Mononuclear cell (primary cell): ENCODE measurements at places on chromosomes 1 and 21. TPM values are rescaled to one million over a fixed set of nuclear protein-coding genes. Genes with fewer than 3 reads are reported as not detected.

Gene NR0B2
- not detected for total RNA-seq

Gene MECR
- 2.1 TPM for total RNA-seq

Gene SH2D5
- not detected for total RNA-seq

Gene BEND5
- total RNA-seq: 5.1 TPM

Gene PGLYRP3
- total RNA-seq: not detected

Gene ATXN7L2
- 4.4 TPM for total RNA-seq

Gene GJC2
- total RNA-seq: 0.84 TPM

Gene CELF3
- not detected for total RNA-seq

Gene FAM78B
- 0.10 TPM for total RNA-seq
